ENCODE measurements at places on chromosomes 7 and 10. TPM values are rescaled to one million over a fixed set of nuclear protein-coding genes. Genes with fewer than 3 reads are reported as not detected.

DNA sequence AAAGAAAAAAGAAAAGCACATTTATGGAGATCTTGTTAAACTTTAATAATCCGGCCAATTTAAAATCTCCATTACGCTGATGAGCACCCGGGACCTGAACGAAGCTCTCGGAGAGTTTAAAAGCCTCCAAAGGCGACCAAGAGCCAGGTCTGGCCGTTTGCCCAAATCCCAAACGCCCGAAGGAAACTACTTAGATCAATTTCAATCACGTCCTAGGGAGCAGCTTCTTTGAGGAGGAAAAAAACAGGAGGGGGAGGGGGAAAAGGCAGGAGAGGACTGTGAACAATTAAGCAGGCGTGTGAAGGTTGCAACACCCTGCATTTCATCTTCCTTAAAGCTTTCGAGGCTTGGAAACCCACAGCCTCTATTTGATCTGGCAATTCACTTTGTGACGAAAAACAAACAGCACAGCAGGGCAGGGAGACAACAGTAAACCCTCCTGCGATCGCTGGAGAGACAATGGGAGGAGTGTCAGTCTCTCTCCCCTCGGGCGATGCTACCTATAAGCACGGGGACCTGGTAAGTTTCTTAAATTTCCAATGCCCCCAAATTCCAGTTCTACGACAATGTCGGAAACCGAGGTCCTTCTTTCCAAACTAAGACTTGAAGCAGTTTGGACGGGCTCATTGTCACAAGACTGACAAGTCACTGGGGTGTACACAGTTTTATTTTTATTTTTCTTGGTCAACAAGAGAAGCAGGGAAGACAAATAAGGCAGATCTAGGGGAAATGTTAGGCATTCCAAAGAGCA is 1.2 kb downstream of the KLF6 start:
- peaks cover 38% of the 10 kb centered on the region for H3K4me1 ChIP-seq
- H3K36me3 ChIP-seq: peaks cover 55% of the 10 kb centered on the region
- peak; percentile 70 for DNase-seq

DNA sequence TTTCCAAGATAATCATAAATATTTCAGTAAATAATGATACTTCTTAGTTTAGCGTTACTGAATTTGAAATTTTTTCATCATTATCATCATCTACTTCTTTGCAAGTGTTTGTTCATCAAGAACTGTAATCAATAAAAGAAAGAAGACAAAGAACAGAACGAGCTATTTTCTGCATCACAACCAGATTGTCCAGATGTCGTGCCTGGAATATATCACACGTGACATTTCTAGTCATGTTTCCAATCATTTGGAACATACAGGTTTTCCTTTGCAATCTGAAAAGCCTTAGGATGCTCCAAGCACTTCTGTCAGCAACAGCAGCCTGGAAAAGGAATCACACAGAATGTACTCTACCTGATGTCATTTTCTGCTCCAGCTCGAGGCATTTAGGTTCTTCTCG is 107.4 kb downstream of the FAM107B start:
- no peaks in the 10 kb centered on the region for H3K27me3 ChIP-seq
- no peak overlapping the region for H3K4me3 ChIP-seq
- peaks cover 27% of the 10 kb centered on the region for H3K4me1 ChIP-seq
- no peaks in the 10 kb centered on the region for H3K36me3 ChIP-seq
- no peak overlapping the region for H3K27ac ChIP-seq

- H3K4me1 ChIP-seq: peaks cover 17% of the 10 kb centered on the region
- no peak overlapping the region for H3K27ac ChIP-seq
- H3K4me3 ChIP-seq: no peak overlapping the region
- H3K27me3 ChIP-seq: no peaks in the 10 kb centered on the region
- DNase-seq: peak; percentile 69
These were observed 272.4 kb upstream of the LRGUK start for GRCh38 chr7:133854739-133855138.

DNA sequence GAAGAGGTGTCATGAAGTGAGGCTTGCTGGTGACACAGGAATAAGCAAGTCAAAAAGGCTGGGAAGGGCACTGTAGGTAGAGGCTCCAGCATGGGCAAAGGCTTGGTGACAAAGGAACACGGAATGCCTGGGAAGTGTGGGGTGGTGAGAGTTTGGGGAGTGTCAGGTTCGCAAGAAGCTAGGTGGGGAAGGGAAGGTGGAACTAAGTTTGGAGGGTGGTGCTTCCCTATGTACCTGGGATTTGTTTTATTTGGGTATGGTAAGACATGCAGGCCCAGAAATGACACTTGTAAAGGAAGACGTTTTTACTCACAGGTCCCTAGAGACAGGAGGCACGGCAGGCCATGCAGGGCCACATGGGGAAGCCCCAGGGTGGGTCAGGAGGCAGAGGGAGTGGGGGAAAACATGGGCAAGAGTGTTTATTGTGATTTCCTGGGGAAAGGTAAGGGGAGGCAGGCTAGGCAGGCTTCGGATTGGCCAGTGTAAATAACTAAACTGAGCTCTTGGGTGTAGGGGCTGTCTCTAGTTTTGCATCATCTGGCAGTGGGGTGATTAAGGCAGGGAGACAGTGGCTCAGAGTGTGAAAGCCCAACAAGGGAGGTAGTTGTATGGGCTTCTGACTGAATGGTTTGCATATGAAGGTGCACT is 52.1 kb downstream of the SH2D4B start:
- H3K36me3 ChIP-seq: no peaks in the 10 kb centered on the region
- H3K27ac ChIP-seq: no peak overlapping the region
- no peaks in the 10 kb centered on the region for H3K4me1 ChIP-seq
- DNase-seq: no peak

STEAP4 gene
- total RNA-seq: 1.7 TPM

LRRC18 gene
- not detected for total RNA-seq
